ENCODE measurements at places on chromosomes 13 and 19. TPM values are rescaled to one million over a fixed set of nuclear protein-coding genes. Genes with fewer than 3 reads are reported as not detected.

Gene OR7A5
- total RNA-seq: not detected

Gene ATP7B
- 5.7 TPM for total RNA-seq

Gene ZNF574
- total RNA-seq: 12.7 TPM

Gene ZNF528
- total RNA-seq: 32.0 TPM

Gene URAD
- total RNA-seq: not detected

Gene FGF21
- not detected for total RNA-seq

Gene ZNF471
- total RNA-seq: 9.3 TPM

Gene SIGLEC9
- 8.1 TPM for total RNA-seq

Gene GSX1
- not detected for total RNA-seq

Gene CPB2
- not detected for total RNA-seq

Gene ZNF791
- 34.7 TPM for total RNA-seq

Gene ZNF554
- 6.9 TPM for total RNA-seq

Gene CEACAM18
- total RNA-seq: not detected
